ENCODE measurements at places on chromosomes 7 and 10.

DNA sequence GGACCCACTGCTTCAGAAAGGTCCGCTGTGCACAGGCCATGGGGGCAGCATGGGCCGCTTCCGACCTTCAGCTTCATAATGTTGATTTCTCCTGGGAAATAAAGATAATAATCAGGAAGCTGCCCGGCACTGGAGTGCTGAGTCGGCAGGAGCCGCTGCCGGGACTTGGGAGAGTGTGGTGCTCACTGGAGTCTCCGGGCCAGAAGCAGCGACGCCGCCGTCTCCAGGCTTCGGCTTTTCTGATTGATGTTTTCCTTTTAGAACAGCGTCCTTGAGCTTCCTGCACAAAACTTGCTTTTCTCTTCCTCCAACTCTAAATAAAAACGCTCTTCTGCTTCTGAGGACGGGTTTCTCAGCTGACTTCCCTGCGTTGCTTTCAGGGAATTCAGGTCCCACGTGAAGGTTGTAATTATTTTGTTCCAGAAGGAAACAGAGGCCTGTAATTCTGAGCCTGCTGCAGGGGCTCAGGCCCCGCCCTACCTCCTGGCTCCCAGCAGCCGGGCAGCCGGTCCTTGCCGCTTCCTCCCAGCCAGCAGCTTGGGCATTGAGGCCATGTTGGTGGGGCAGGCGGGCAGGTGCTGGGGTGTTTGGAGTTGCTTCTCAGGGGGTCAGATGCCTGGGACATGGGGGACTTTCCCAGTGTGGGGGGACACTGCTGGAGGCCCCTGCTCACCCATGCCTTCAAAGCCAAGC lies 14.7 kb downstream of the PWWP2B start:
- no peak for DNase-seq

- no peak for DNase-seq
Observed at GRCh38 chr10:45811075-45811474, 36.2 kb downstream of the AGAP4 start.

DNA sequence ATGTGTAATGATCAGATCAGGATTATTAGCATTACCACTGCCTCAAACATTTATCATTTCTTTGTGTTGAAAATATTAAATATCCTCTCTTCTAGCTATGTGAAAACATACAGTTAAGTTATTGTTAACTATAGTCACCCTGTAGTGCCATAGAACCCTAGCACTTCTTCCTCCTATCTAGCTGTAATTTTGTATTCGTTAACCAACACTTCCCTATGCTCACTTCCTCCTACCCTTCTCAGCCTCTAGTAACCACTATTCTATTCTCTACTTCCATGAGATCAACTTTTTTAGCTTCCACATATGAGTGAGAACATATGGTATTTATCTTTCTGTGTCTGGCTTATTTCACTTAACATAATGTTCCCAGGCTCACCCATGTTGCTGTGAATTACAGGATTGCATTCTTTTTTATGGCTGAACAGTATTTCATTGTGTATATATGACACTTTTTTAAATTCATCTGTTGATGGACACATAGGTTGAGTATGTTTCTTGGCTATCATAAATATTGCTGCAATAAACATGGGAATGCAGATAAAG lies 132.7 kb upstream of the RHOBTB1 start:
- no peak for DNase-seq

GRCh38 chr10:60434418-60435046 lies 44.9 kb upstream of the ANK3 start:
- DNase-seq = no peak

- no peak for DNase-seq
Observed at GRCh38 chr10:116113721-116114501, 159.1 kb downstream of the GFRA1 start.

DNA sequence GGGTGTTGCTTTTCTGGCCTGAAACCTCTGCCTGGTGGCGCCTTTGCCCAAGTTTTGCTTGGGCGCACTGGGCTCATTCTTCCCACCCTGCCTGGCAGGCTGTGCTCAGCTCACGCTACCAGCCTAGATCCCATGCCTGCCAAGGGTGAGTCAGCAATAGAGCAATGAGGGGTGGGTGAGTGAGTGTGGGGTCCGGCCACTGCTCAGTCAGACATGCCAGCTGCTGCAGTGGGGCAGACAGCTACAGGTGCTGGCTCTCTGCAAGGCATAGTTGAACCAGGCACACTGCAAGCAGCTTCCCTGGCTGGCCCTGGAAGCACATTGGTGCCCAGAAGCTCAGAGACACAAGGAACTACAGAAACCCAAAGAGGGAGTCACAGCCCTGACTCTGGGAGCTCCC lies 680.9 kb upstream of the LRRTM3 start:
- no peak for DNase-seq

DNA sequence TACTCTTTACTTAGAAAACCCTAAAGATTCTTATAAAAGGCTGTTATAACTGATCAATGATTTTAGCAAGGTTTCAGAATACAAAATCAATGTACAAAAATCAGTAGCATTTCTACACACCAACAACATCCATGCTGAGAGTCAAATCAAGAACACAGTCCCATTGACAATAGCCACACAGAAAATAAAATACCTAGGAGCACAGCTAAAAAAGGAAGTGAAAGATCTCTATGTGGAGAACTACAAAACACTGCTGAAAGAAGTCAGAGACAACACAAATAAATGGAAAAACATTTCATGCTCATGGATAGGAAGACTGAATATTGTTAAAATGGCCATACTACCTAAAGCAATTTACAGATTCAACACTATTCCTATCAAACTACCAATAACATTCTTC lies 427.0 kb downstream of the KCNMA1 start:
- no peak for DNase-seq

All from stimulated activated CD8-positive, alpha-beta memory T cell treated with anti-CD3 and anti-CD28 coated beads, Interleukin-15, amount 100 ng/mL, for 48 hours (primary cell).